Stomach (tissue), 19 donors: ENCODE measurements at places on chromosomes 6 and 20. TPM values are rescaled to one million over a fixed set of nuclear protein-coding genes. Genes with fewer than 3 reads are reported as not detected.

ENPP5 gene
- not detected for total RNA-seq

- DNase-seq = peak; percentile 52
Observed at GRCh38 chr6:162442687-162443086, 284.9 kb downstream of the PRKN start.

GRCh38 chr6:27605401-27606342 is 132.8 kb upstream of the ZNF184 start:
- DNase-seq = no peak

- DNase-seq = no peak
Observed at GRCh38 chr6:41692080-41692675, 43.2 kb downstream of the TFEB start.

DNA sequence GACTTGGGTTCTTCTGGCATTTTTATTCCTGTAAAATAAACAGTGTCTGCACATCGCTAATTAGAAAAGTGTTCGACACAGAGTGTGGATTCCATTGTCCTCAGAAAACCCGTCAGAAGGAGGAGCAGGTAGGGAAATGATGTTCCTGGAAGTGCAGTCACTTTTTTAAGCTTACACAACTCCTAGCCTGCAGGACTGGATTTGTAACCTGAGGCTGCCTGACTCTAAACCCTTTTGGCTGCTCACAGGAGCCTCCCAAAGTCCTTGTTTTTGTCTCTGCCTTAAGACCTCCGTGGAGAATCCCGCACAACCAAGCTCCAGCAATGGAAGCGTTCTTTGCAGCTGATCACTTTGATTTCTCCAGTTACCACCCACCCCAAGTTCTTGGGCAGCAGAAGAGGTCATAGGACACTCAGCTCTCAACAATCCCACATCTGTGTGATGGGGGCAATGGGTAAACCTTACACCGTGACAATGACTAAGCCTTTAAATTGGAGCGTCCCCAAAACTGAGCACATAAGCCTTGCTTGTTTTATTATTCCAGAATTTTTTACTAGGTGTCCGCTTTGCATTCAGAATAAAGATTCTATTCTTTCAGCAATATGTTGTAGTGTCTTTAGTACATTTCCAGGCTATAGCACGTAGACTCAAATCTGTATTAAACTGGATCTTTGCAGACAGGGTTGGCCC is 227.9 kb downstream of the TBXT start:
- no peak for DNase-seq

GRCh38 chr20:17061715-17062114 is 165.1 kb upstream of the PCSK2 start:
- no peak for DNase-seq

GRCh38 chr20:40449144-40449690 is 239.8 kb downstream of the MAFB start:
- DNase-seq = no peak

DNA sequence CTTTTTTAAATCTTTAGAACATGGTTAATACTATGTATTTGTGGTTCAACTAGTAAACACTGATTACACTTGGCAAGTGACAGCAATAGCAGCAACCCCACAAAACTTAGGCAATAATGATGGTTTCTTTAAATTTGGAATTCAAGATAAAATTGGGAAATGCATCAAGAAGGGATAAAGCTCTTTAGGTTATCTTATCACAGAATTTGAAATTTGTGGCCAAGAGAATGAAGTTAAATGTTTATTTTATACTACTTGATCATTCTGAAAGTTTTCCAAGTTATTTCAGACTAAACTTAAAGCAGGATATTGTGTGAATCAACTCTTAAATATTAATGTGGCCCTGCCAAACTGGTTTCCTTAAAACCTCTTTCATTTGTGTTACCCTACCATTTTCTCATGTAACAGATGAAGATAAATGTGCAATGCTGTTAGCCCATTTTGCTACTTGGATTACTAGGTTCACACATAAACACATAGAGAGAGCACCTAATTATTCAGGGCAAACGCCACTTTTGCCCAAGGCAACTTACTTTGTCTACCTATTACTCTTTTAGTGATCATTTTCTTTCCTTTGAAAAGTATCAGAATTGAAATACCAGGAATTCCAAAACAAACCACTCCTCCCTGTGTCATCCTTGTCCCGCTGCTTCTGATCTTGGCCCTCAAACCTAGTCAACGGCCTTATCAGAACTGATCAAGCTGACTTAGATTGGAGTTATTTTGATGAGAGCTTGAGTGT is 186.7 kb upstream of the TENT5A start:
- no peak for DNase-seq
